ENCODE measurements at places on chromosomes 6 and 20.
A peak's percentile ranks its signal among the peaks of the same experiment; 100 is the strongest.

DNA sequence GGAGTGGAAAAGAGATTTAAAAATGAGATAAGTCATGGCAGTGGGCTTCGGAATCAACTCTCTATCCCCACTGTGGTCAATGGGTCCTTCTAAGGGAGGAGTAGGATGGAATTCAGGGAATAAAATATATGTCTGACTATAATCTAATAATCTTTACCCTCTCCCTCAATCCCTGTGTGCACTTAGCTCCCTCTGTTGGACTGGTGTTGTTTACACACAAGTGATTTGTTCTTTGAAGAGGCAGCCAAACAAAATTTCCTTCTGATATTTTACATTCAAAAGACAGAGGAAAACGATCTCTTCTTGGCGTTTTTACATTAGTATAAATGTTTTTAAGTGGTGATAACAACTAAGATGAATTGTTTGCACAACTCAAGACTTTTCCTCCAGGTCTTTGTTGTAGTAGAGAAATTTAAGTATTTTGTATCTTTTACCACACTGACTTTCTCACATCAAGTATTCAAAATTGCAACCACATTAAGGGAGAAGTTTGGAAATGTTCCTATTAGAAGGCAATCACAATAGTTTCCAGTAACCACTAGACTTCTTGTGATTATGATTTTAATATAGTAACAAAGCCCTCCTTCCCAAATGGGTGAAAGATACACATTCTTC lies 317.8 kb downstream of the CENPW start:
- peak; percentile 12 for DNase-seq

DNA sequence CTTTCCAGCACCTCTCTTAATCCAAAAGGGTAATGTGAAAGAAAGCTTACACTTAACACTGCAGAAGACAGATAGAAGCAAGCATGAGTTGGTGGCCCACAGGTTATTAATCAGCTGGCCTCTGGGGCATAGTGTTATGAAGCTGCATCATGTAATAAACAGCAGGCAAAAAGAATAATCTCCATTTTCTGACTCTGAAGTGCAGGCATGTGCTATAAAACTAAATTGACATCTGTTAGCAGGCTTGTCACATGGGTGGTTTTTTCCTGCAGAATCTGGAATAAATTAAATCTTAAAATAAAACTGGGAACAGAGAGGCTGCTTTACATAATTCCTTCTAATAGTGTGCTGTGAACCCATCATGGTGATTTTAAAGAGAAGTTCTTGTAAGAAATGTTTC lies 73.3 kb downstream of the METTL24 start:
- DNase-seq: no peak

DNA sequence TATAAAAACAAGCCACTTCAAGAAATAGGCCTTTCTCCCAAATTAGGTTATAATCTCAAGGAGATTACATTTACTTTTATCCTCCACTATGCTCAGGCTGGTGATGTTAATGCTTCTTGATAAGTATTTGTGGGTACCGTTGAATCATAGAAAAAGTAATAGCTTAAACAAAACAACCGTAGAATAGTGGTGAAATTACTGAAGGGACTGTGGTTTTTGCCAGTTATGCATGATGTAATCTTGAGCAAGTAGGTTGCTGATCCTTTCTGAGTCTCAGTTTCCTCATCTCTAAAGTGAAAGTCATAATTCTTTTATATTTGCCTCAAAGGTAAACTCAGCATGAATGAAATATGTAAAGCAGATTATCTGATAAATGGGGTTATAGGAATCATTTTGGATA lies 187.3 kb upstream of the JAG1 start:
- DNase-seq: no peak

DNA sequence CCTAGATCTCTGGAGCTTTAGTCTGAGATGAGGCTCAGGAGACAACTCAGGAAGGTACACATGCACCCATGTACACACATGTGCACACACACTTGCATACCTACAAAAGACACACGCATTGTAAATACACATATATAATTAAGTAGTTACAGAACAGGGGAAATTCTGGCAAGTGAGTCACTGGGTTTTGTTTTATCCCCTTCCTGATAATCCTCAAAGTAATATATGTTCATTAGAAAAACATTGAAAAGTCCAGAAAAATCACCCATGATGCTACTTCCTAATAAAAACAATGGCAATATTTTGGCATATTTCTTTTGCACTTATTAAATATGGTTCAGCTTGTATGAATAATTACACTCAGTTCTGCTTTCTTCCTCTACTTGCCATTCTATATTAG lies 115.3 kb upstream of the ECI2 start:
- no peak for DNase-seq

GRCh38 chr6:107807196-107807811 lies 16.8 kb downstream of the SCML4 start:
- DNase-seq: no peak

DNA sequence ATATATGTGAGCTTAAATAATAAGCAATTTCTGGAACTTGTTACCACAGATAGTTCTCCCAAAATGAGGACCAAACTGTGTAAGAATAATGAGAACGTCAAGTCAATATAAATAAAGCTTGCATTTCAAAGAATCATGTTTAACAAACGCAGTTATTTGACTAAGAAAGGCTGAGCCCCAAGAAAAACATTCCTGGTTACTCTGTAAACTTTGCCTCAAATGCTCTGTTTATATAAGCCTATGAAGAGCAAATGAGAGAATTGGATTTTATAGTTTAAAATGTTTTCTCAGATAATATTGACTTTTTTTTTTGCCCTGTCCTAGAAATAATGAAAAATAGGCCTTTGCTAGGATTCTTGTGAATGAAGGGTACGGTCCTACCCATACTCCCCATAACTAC lies 81.3 kb downstream of the C6orf52 start:
- DNase-seq: no peak

DNA sequence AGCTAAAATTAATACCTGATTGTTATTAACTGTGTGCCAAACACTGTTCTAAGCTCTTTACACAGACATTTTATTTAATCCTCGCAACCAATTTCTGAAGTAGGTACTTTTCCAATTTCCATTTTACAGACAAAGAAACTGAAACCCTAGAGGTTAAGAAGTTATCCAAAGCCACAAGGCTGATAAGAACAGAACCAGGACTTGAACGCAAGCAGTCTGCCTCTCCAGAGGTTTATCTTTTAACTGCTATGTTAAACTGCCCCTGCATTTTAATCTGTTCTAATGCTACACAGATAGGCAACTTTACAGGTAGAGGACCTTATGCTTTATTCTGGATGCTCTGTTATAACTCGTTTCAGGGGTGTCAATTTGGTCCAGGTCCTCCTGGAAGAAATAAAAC lies 118.2 kb downstream of the SLC16A10 start:
- DNase-seq: no peak

- DNase-seq: no peak
Observed at GRCh38 chr6:110233770-110234374, 53.6 kb downstream of the CDC40 start.

DNA sequence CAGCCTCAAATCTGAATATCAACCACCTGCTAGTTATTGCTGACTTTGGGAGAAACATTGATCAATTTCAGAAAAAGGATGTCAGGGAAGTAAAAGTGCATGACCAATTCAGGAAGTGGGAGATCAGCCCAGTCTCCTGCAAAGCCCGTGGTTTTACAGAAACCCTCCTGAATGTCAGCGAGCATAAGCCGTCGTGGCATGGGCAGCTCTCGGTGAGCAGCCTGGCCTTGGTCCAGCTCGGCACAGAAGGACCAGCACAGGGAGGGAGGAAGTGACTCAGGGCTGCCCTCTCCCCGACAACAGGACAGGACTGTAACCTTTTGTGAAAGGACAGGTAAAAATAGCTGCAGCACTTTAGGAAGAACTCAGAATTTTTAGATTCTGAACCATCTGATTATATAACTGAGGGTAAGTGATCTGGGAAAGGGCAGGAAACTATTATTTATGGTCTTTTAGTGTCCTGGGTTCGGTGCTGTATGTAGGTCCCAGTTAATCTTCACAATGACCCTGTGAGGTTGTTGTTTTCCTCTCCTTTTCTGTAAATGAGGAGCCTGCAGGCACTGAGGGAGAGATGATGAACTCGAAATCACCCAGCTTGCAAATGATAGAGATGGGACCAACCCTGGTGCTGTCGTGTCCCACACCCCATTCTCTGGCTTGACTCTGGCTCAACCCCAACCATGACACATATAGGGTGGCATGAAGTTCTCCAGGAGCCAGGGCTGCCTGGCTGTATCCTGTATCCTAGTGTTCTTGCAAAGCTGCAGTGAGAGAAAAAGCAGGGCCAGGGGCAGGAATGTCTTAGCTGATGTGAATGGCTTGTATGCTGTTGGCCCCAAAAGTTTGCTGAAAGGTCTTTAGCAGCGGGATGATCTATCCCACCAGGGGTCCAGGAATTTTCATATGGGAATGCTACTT lies 37.6 kb downstream of the NRN1 start:
- DNase-seq: peak; percentile 63

Data from kidney capillary endothelial cell (primary cell).